ENCODE measurements at places on chromosomes 7 and 10.

DNA sequence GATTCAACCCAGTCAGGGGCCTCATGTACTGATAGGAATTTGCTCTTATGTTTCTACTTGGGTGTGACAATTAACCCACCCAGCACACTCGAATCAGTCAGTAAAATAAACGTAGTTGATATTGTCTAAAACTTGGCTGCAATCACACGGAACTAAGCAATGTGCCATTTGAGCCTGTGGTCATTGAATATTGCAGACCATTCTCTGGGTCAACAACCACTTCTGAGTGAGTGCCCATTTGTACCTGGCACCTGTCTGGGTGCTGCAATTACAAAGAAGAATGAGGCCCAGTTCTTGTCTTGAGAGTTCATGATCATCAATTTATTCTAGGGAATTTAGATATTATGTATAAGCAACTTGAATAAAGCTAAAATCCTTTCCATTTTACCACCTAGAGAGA is 29.8 kb downstream of the NPY start:
- no peak for DNase-seq

DNA sequence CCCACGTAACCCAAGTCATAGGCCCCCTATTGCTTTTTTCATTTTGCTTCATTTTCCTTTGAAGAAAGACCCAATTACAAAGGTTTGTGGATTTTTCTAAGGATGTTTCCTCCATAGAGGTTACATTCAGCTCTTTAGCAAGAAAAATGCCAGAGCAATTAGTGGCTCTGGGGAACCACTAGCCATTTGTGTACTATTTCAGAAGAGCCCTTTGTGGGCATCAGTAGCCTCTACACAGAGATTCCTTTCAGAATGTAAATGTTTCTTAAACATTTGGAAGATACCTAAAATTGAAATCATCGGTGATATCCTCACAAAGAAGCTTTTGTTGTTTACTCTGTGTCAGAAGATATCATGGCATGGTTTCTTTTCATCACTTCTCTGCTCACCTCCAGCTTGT is 291.0 kb upstream of the KMT2E start:
- DNase-seq: no peak

- no peak for DNase-seq
These were observed 1.1 kb downstream of the WDFY4 start for GRCh38 chr10:48685731-48686130.

GRCh38 chr10:130885021-130885655 is 426.4 kb downstream of the TCERG1L start:
- no peak for DNase-seq

GRCh38 chr10:102732661-102733060 is 11.1 kb upstream of the WBP1L start:
- DNase-seq: no peak

- DNase-seq: no peak
These were observed 236.3 kb downstream of the ZMYND11 start for GRCh38 chr10:371515-371914.

DNA sequence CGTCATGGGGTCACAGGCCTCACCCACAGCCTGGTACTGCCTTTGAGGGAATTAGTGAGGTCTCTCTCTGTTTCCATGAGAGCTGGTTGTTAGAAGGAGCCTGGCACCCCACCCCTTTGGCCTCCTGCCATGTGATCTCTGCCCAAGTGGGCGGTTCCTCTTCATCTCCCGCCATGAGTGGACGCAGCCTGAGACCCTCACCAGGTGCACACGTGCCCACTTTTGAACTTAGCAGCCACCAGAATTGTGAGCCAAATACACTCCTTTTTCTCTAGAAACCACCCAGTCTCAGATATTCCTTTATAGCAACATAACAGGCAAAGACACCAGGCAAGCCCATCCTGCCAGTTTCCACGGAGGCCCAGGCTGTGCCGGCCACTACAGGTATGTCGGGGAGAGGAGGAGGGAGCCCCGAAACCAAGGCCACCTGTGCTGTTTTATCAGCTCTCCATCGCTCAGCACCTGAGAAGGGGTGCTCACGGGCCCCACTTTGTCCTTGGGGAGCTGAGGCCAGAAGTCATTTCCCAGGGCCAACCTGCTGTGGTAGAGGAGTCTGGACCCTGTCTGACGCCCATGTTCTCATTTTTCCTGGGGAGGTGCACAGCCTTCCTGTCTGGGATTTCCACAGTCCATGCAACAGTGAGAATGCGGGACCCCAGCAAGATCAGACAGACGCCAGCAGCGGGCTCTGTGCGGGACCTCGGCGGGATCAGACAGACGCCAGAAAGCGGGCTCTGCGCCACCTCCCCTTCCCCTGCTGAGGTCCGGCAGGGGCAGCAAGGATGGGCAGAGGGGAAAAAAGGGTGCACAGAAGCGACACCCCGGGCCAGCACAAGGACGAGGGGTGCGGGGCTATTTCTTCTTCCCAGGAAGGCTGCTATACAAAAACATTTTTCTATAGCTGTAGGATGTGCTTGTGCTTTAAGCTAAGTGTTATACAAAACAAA is 220.5 kb downstream of the ELFN1 start:
- DNase-seq: no peak
